ENCODE measurements at places on chromosomes 1 and 21.

DNA sequence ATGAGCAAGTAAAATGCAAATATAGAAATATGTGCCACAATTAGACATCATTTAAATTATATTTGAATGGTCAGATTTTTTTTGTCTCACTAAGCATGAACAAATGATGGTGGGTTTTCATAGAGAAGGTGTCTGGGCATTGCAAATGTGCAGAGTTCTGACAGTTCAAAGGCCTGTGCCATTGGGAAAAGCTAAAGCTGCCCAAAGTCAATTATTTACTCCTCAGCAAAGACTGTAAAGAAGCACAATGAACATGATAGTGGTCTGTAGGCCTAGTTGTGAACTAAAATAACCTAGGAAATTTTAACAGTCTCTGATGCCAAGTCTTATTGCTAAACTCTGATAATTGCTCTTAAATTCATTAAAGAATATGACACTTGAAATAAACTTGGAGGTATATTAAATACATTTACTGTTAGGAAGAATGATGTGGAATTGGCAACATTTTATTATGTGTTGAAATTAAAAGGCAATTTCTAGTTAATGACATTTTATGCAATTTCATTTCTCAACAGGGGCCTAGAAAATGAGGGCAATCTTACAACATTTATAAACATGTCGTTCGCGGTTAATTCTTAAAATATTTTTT, 874.3 kb upstream of the ADAMTS5 start:
- no peak for DNase-seq

DNA sequence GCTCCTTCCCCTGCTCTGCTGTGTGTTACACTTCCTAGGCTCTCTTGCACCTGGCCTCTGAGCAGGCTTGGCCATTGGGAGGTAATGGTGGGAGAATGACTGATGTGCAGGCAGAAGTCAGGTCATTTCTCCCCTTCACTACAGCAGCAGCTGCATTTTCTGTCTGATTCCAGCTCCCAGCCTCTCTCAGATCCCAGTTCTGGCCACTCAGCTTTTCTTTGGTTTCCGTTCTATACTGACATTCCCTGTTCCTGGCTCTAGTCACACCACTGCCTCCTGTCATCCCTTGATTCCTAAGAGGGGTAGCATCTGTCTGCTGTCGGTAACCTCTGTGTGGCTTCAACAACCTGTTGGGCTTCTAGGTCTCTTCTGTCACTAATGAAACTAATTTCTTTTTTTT, 127.7 kb upstream of the HOOK1 start:
- no peak for DNase-seq

DNA sequence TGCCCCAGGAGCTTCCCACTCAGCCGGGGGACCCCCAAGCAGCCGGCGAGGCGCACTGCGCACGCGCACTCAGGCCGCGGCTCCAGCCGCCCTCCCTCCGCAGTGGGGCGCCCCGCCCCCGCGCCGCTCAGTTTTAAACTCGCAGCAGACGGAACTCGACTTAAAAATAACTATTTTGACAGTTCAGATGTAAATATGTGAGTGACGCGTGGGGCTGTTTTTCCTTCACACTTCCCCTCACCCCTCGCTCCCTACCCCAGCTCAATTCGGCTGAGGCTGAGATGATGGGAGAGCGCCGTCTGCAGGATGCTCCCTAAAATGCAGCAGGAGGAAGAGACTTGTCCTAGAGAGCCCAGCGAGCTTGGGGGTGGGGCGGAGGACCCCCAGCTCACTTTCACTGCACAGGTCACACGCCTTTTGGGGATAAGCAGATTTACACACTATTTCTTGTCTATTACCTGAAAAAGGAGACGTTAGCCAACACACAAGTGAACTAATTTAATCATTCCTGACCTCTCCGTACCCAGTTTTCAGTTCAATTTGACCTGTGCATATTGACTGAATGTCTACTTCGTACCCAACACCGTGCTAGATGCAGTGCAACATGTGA, 8.9 kb upstream of the LEMD1 start:
- DNase-seq, result peak; percentile 70

- DNase-seq, result no peak
Measured at GRCh38 chr1:13950637-13951036, 250.6 kb downstream of the PRDM2 start.

All from GM10248 (cell line).